Stimulated activated CD4-positive, alpha-beta T cell treated with anti-CD3 and anti-CD28 coated beads, TNF-alpha, amount 100 ng/mL, for 24 hours (primary cell): ENCODE measurements at places on chromosomes 16 and 17.

DNA sequence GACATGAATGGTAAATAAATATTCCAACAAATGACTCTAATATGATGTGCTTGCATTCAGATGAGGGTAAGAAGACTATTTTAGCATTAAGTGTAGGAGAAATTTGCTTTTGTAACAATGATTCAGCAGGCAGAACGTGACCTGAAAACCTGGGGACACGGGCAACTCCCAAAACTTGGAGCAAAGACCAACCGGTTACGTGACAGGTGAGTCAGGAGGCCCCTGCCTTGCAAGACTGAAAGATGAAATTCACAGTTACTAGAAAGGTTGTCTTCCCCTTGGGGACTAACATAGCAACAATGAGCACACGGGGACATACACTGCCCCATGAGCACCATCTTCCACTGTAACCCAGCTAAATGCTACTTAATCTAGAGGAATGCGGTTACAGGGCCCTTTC, 33.5 kb upstream of the ERN1 start:
- no peak for DNase-seq

DNA sequence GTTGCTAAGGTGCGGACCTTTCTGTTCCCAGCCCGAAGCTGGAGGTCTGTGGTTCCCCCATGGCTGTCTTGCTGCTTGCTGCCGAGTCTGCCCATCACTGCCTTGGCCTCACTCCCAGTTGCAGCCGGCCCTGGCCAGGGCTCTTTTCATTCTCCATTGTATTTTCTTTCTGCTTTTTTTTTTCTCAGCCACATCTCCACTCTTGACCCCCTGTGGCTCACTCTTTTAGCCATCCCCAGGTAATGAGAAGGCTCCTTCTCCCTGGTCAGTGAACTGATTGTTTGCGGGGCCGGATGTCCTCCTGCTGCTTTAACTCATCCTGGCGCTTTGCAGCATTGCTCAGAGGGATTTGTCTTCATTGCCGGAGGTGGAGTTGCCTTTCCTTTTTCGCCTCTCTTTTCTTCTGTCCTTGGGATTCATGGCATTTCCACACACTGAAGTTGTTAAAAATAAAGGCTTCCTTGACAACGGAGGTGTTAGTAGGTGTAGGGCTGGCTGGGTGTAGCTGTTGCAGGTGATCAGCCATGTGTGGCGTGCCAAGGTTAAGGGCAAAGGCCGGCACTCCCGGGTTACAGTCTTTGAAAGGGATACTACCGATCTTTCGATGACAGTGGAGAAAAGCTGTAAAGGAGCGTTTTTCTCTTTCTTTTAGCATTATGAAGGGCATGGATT, 34.1 kb downstream of the MAP2K6 start:
- no peak for DNase-seq

DNA sequence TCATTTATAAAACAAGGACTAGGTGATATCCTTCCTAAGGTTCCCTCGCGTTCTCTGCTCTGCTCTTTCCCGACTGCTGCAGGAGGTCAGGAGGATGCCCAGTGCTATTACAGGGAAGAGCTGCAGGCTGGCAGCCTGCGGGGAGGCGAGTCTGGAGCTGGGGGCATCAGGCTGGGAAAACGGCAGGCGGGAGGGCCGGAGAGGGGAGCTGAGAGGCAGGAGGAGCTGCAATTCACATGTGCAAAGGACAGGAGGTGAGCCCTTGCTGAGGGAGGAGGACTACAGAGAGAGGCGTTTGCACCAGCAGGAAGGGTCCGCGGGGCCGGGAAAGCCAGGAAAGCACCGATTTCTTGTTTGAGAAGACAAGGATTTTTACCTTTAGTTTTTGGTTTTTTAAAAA, 8.1 kb downstream of the ADAD2 start:
- DNase-seq = no peak

GRCh38 chr16:85829751-85830445, 30.4 kb downstream of the COX4I1 start:
- DNase-seq = no peak

DNA sequence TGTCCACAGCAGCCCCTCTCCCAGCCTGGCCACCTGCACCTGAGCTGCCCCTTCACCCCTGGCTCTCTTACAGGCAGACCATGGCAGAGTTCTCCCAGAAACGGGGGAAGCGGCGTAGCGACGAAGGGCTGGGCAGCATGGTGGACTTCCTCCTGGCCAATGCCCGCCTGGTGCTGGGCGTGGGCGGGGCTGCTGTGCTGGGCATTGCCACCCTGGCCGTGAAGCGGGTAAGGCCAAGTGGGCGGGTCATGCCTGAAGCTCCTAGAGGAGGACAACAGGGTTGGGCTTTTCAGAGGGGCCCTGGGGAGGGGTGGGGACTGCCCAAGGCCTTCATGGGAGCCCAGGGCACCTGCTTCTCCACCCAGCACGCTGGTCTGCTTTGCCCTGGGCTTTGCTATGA, 2.2 kb downstream of the MIEF2 start:
- DNase-seq = no peak

DNA sequence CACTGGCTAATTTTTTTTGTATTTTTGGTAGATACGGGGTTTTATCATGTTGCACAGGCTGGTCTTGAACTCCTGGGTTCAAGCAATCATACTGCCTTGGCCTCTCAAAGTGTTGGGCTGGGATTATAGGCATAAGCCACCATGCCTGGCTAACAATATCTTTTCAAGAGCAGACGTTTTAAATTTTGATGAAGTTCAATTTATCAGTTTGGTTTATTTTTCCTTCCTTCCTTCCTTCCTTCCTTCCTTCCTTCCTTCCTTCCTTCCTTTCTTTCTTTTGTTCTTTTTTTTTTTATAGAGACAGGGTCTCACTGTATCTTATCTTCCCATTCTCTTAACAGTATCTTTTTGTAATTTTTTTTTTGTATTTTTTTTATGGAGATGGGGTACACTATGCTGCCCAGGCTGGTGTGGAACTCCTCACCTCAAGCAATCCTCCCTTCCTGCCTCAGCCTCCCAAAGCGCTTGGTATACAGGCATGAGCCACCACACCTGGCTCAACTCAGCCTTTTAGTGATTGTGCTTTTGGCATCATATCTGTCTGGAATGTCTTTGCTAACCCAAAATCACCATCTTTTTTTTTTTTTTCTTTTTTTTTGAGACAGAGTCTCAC, 13.6 kb upstream of the GIP start:
- DNase-seq = no peak

DNA sequence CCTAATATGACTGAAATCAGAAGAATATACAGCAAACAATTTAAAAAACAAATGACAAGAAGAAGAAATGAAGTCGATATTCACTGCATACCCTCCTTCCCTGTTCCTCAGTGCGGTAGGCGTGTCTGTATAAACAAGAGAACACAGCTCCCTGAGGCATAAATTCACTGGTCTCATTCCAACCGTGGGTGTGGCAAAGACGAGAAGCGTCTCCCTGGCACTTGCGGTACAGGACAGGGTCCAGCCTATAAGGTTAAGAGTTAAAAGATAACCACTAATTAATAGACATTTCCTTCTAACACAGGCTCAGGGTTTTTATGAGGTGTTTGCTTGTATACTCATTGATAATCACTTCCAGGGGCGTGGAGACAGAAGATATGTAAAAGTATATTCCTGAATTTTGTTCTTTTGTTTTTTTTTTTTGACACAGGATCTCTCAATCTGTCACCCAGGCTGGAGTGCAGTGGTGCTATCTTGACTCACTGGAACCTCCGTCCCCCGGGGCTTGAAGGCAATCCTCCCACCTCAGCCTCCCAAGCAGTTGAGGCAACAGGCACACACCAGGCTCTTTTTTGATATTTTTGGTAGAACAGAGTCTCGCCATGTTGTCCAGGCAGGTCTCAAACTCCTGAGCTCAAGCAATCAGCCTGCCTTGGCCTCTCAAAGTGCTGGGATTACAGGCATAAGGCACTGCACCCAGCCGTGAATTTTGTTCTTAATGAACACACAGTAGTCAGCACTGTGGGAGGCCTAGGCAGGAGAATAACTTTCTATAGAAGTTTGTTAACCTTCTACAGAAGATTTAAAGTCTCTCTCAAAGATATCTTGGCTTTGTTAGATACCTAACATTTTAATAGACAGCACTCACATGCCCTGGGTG, 59.1 kb upstream of the CLEC18B start:
- DNase-seq = no peak
